Esophagus squamous epithelium (tissue), 5 donors: ENCODE measurements at places on chromosomes 11 and 22. TPM values are rescaled to one million over a fixed set of nuclear protein-coding genes. Genes with fewer than 3 reads are reported as not detected.

The NXPE1 gene
- total RNA-seq = not detected

DNA sequence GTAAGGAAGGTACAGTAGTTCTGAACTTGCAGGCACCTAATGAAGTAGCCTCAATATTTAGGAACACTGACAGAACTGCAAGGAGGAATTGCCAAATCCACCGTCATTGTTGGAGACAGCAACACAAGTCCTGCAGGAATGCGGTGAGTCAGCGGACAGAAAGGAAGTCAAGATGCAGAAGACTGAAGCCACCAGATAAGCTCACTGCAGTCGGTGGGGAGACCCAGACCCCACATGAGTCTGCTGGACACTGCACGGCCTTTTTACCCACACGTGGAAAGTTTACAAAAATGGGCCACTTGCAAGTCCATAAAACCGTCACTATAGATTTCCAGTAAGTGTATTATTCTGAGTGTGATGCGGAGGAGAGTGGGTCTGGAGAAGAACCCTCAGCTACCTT lies 1471.6 kb downstream of the TBC1D22A start:
- H3K4me1 ChIP-seq = no peaks in the 10 kb centered on the region
- H3K27ac ChIP-seq = no peak overlapping the region
- peaks cover 6% of the 10 kb centered on the region for H3K27me3 ChIP-seq
- DNase-seq = no peak
- no peaks in the 10 kb centered on the region for H3K36me3 ChIP-seq

DNA sequence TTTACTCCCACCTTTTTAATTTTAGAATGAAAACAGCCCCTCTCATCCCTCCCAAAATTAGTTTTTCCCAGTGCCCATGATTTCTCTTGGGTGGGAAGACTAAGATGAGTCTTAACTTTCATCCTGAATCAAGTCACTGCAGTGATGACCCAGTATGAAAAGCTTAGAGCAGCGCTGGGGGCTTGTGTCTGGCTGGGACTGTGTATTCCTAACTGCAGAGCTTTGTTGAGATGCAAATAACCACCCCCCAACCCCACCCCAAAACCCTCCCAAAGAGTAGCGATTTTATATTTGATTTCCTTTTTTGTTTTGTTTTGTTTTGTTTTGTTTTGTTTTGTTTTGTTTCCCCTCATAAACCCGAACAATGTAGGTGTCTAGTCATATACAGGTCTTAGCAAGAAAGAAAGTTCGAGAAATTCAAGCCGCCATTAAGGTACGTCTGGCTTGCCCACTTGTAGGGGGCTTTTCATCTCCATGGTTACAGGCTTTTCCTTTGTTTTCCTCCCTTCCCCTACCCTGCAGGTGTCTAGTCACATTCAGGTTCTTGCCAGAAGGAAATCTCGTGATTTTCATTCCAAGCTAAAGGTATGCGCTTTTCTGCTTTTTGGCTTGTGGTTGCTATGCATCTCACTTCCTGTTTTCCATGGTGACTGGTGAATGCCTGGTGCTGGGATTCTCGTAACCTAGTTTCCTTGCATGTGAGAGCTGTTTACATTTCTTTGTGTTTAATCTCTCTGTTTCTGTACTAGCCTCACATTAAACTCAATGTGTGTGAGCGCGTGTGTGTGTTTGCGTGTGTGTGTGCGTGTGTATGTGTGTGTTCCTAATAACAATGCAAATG lies 144.6 kb upstream of the RASSF10 start:
- H3K27ac ChIP-seq = peak overlapping the region; percentile 73
- H3K4me1 ChIP-seq = peaks cover 16% of the 10 kb centered on the region
- DNase-seq = no peak

GRCh38 chr11:81359476-81359875 lies 1374.2 kb downstream of the FAM181B start:
- H3K4me3 ChIP-seq = no peak overlapping the region
- no peak for DNase-seq
- no peak overlapping the region for H3K27ac ChIP-seq
- H3K4me1 ChIP-seq = no peaks in the 10 kb centered on the region
- no peaks in the 10 kb centered on the region for H3K36me3 ChIP-seq
